Femur (tissue), 1 donor: ENCODE measurements at places on chromosomes 7 and 10.
A peak's percentile ranks its signal among the peaks of the same experiment; 100 is the strongest.

- DNase-seq = no peak
These were observed 5.8 kb downstream of the TSPAN15 start for GRCh38 chr10:69456880-69457693.

- DNase-seq = peak; percentile 62
These were observed 231.8 kb downstream of the KCNMA1 start for GRCh38 chr10:77405771-77406241.

DNA sequence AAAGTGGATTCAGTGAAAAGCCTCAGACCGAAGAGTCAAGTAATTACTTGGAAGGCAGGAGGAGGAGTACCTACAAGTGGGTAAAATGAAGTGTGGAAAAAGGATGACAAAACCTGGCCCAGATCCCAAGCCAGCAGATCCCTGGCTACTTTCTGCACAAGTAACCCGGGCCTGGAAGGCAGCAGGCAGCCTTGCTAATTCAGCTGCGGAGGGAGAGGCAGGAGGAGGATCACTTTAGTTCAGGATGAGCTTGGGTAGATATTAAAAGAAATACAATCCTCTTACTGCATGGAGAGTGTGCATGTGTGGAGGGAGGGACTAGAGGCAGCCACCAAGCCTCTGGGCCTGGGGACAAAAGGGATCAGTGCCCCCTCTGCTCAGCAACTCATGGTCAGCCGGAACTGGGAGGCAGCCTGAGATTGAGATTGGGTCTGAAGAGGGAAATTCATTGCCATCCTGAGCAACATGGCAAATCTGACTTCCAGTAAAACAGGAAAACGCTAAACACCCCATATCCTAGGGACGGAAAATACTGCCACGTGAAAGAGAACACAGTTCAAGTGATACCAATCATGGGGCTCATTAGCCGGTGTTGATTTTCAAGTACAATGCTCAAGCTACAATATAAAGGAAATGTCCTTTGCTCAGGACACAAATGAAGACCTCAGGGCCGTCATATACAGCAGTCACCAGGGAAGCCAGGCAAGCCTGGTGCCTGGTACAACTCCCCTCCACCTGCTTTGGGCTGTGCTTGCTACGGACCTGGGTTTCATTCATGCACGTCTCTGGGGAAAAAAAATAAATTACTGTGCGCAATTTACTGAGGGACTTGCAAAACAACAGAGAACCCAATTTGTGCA is 1.3 kb downstream of the AMPH start:
- peak; percentile 62 for DNase-seq

DNA sequence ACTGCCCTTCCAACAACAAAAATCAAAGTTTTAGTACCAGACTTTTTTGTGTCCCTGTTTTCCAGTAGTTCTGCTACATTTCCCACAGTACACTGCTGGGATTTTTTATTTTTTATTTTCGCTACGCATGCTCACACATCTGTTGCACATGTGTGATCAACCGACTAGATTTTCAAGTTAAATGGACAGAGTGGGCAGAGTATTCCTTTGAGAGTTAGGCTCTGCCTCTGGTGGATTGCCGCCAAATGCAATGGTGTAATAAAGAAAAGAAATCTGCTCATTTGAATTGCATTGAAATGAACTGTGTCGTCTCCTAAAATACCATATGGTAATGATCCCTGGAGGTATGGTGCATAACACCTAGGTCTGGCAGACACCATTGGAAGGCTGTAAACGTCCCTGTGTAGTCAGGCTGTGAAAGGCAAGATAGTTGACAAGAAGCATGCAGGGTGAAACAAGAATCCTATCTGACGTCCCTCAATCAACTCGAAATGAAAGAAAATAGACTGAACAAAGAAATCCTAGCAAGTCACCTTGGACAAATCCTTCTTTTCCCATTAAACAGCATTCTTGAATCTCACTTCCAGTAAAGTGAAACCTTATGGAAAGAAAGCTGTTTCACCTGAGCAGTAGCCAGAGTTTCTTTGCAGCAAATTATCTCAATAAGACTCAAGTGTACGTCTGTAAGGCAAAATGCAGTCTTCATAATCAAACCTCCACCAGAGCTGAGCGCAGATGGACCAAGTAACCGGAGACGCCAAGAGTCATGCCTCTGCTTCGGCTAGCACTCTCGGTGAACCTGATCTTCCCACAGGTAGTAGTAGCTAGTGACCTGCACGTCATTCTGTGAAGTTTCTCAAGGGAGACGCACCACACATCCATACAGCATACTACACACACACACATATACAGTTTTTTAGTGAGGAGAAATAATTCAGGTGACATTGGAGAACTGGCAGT is 357.3 kb downstream of the CRPPA start:
- DNase-seq = peak; percentile 62

DNA sequence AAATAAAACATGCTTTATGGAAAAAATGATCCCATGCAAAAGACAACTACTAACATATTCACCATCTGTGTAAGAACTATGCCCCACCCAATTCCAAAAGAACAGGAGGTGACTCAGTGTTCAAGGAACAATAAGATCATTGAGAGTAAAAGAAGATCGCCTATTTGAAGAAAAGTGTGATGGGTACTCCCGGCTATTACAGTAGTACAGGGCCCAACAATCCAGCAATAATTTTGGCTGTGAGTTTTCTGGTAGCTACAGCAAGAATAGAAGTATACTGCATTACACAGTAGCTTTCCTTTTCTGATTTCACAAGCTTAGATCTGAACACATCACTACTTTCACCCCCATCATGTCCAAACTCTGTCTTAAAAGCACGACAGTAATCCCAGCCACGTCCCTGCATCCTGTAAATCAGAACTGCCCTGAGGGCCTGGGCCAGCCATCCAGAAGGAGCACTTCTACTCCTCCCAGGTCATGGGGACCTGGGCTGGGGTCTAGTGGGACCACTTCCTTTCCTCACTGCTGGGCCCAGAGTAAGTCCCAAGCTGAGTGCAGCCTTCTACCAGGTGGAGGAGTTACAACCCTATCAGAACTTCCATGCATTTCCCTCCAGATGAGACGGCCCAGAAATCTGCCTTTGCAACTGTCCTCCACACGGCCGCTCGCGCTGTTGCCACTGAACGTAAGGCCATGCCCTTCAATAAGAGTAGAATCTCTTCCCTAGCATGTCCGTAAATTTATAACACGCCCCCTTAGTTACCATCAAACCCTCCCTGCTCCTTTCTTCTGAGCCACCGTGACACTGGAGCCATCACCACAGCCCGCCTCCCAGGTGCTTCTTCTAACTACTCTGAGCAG is 7.9 kb downstream of the ESYT2 start:
- no peak for DNase-seq

GRCh38 chr10:46318799-46319198 is 32.0 kb downstream of the ANTXRL start:
- peak; percentile 40 for DNase-seq

DNA sequence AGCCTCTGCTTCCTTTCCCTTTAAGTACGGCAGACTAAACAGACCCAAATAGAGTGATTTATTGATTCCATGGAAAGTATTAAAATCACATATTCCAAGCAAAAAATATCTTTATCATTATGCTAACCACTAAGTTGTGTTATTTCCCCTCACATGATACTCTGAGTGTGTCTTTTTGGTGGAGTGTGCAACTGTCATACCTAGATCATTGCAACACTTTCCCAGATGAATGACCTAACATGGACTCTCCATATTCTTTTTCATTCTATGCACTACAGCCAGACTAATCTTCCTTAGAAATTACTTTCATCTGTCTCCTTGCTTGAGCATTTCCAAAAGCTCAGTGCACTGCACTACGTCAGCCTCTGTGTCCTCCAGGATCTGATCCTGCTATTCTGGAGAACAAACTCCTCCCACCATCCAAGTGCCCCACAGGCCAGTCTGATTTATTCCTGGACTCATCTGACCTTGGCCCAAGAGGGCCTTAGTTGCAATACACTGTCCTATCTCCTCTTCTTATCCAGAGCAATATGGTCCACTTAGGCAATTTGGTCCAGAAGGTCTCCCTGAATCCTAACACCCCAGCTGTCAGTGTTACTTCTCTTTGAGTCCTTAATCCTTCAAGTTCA is 263.3 kb upstream of the KLF6 start:
- no peak for DNase-seq

DNA sequence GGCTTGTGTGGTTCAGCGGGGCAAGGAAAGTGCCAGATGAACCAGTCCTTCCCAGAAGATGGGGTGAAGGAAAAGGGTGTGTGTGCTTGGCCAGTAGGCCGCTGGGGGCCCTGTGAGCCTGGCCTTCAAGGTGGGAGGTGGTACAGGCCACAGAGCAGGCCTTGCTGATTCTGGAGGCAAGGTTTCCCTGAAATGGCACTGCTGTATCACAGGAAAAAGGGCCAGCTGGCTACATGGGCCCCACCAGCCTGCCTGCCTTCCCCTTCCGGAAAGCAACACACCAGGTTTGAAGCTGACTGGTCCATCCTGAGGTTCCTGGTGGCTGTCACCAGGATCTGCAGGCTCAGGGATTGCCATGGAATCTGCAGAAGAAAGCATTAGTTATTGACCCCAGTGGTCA is 12.5 kb downstream of the MMRN2 start:
- no peak for DNase-seq

DNA sequence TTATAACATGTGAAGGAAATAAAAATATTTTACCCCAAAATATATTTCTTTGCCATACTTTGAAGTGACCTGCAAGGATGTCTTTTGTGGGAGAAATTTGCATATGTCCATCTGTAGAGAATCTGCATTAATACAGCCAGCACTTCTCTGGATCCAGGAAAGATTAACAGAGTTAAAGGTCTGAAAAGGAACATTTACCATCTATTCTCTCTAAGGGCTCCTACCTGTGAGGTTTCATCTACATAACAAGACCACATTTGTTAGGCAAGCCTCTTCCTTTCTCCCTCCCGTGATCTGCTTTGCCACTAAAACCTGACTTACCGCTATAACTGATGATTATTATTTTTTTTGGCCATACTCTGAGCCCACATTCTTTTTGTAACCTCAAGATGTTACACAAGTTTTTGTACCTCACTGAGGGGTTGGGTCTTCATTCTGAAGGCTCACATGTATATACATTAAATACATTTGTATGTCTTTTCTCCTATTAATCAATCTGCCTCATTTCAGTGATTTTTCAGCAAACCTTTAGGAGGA is 129.4 kb downstream of the AKR1D1 start:
- no peak for DNase-seq

DNA sequence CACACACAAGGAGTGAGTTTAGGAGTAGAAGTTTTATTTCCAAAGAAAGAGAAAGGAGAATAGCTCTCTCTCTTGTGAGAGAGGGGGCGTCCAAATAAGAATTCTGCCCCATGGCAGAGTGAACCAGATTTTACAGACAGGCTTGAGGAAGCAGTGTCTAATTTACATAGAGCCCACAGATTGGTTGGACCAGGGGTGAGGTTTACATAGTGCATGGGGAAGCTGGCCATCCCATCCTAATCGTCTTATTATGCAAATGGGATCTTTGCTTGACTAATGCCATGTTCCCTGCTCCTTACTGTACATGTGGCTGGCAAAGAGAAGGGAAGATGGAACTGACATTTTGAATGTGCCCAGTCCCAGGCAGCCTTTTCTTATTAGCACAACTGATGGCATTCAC is 60.0 kb upstream of the ACSM6 start:
- DNase-seq = no peak

GRCh38 chr10:50614444-50615137 is 9.2 kb downstream of the SGMS1 start:
- DNase-seq = no peak

GRCh38 chr7:96321658-96322372 is at the start of gene SLC25A13:
TSS of gene SLC25A13 (minus strand) at chr7:96322098. CDS start at chr7:96321956, 142 bp downstream.
- peak; percentile 92 for DNase-seq

DNA sequence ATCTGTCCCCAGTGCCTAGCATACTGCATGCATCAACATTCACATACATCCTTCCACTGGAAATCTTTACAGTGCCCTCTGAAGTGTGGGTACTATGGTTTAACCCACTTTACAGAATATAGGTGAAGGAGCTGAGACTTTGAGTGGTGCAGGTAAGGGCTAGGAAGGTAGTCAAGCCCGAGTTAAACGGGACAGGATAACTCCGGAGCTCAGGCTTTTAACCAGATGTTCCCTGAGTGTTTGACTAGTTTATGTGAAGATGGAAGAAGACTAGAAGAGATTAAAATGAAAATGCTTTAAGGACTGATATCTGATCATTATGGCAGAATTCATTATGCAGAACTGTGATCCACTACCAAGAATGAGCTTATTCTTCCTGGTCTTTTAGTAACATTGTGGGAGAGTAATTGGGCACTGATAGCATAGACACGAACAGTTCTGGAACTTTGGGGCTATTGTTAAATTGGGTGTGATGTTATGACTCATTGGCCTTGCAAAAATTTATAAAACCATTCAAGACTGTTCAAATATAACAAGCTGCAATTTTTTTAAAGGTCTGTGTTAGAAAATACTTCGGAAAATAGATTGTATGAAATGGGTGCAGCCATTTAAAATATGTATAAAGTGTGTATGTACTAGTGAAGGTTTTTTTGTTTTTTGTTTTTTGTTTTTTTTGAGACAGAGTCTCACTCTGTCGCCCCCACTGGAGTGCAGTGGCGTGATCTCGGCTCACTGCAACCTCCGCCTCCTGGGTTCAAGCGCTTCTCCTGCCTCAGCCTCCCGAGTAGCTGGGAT is 4.4 kb downstream of the CUL1 start:
- no peak for DNase-seq

GRCh38 chr10:91924212-91925021 is 847 bp downstream of the BTAF1 start:
- no peak for DNase-seq

DNA sequence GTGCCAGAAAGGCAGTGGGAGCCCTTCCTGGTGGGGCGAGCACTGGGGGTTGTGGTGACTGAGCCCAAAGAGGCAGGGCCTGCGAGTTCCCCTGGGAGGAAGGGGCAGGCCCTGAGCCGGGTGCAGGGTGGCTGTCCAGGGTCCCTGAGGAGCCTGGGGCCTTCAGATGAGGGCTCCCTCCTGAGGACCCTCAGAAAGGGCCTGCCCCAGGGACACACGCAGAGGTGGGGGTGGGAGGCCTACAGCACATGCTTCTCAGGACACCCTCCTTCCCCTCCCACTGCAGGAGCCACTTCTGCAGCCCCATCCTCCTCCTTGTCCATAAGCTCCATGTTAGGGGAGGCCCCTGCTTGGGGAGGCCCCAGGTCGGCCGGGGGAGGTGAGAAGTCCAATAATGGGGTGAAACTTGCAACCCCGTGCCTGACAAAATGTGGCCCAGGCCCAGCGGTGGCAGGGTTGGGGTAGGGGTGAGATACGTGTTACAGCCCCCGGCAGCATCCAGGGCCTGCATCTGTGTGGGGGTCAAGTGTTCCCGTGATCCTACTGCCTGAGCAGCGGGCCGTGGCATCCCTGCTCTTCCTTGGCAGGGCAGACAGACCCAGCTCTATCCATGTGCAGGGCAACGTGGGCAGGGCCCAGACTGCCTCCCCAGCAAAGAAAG is 31.8 kb upstream of the RET start:
- DNase-seq = no peak

GRCh38 chr7:157818701-157819454 is 482.1 kb downstream of the DNAJB6 start:
- DNase-seq = no peak
